Activated CD4-positive, alpha-beta T cell treated with anti-CD3 and anti-CD28 coated beads for 4 hours (primary cell): ENCODE measurements at places on chromosomes 12 and 14.

DNA sequence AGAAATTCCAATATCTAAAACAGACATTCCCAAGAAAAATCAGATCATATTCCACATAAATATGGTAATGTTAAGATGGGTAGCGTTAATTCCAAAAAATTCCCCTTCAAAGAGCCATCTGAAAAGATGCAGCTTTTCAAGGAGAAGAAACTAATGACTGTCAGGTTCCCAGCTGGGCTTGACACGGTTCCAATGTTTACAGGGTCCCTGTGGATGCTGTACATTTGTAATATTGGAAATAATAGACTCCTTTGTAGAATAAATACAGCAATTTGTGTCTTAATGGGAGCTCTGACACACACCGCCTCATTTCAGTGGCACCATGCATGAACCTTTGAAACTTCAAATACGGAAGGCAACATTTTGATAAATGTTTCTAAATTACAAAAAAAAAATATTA is 140.6 kb downstream of the ITPR2 start:
- no peak for DNase-seq

- DNase-seq: peak; percentile 66
Observed at GRCh38 chr12:52020539-52021336, 14.0 kb downstream of the TAMALIN start.

DNA sequence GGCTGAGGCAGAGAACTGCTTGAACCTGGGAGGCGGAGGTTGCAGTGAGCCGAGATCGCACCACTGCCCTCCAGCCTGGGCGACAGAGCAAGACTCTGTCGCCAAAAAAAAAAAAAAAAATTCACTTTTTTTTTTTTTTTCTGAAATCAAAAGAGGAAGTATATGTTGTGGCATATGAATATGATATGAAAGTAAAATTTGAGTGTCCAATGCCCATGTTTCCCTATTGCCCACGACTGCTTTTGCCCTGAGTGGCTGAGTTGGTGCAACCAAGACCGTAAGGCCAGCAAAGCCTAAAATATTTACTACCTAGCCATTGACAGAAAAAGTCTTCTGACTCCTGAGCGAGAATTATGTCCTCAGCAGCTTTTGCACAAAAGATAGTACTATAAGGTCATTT is 101.7 kb upstream of the PARP11 start:
- DNase-seq: no peak

DNA sequence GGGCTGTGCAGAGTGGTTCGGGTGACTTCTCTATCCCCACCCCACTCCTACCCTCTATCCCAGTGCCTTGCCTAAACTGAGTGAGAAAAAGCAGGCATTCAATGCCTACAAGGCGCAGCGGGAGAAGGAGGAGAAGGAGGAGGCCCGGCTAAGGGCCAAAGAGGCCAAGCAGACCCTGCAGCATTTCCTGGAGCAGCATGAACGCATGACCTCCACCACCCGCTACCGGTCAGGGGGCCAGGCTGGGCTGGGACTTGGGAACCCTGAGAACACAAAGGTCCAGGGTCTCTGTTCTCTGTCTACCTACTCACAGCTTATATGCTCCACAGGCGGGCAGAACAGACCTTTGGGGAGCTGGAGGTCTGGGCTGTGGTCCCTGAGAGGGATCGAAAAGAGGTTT is 11.7 kb downstream of the PRPF40B start:
- DNase-seq: no peak

DNA sequence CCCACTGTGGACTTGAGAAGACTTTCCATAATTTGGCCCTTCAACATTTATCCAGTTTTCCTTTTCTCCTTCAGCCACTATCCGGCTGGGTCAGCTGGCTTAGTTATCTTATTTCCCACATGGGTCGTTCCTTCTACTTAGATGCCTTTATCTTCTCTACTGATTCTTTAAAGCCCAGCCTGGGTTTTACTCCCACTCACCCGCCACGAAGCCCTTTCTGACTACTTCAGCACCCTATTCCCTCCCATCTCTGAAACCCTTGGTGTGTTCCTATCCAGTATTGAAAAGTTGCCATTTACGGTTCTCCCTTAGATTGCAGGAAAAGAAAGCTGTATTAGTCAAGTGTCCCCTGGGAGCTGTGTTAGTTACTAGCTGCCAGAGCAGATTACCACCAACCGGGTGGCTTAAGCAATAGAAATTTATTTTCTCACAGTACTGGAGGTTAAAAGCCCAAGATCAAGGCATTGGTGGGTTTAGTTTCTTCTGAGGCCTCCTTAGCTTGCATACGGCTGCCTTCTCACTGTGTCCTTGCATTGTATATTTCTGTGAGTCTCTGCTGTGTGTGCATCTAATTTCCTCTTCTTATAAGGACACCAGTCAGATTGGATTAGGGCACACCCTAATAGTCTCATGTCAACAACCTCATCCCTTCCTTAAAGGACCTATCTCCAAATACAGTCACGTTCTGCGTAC is 105.5 kb downstream of the GPATCH2L start:
- no peak for DNase-seq

- no peak for DNase-seq
Observed at GRCh38 chr12:102951841-102952240, 5.6 kb upstream of the ASCL1 start.

GRCh38 chr12:119259484-119259883 is 75.0 kb upstream of the CCDC60 start:
- DNase-seq: no peak

- DNase-seq: no peak
Observed at GRCh38 chr12:89333564-89334252, 18.6 kb downstream of the DUSP6 start.

- DNase-seq: no peak
Observed at GRCh38 chr12:110233212-110233903, 47.7 kb upstream of the ATP2A2 start.

- DNase-seq: no peak
Observed at GRCh38 chr12:92278378-92278828, 132.8 kb upstream of the BTG1 start.

GRCh38 chr14:73567951-73568885 is 795 bp upstream of the ACOT2 start:
- DNase-seq: peak; percentile 20

DNA sequence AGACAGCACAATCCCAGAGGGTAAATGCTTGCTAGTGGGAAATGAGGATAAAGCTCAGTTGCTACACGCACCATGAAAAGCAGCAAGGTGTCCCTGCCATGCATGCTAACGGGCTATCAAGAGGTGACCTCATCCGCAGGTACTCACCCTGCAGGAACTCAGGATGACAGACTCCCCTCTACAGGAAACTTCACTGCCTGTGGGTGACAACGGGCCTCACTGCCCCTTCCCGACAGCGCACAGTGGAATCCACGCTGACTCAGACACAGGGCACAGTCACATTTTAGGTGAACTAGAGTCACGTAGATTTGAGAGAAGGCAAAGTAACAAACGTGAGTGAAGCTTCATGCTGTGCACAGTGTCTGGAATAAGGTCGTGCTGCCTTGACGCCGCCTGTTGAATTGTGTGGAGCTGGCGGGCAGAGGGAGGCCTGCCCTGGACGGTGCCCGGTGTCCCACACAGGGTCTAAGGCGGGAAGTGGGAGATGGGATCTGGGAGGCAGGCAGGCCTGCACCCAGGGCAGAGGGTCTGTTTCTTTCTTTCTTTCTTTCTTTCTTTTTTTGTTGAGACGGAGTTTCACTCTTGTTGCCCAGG is 331.8 kb downstream of the TMEM132D start:
- no peak for DNase-seq

GRCh38 chr12:24889411-24889810 is 59.5 kb downstream of the BCAT1 start:
- no peak for DNase-seq

GRCh38 chr14:81062816-81063215 is 107.4 kb downstream of the TSHR start:
- no peak for DNase-seq

DNA sequence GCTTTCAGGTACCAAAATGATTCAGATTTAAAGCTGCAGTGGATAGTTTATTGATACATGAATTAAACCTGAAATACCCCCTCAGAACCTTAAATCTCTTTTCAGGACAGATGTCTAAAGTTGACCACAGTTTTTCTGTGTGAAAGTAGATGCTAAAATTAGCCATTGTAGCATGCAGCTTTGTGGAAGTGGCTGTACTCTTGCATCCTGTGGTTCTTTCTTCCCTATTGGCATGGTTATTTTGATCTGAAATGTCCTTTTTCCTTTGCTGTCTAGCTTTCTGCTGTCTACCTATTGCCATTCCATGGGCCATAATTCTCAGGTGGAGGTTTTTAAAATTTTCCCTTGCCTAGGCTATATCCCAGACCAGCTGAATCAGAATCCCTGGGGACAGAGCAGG is 455.6 kb downstream of the ZFP36L1 start:
- DNase-seq: no peak

- DNase-seq: no peak
Observed at GRCh38 chr14:94656043-94656442, 43.9 kb downstream of the SERPINA3 start.

DNA sequence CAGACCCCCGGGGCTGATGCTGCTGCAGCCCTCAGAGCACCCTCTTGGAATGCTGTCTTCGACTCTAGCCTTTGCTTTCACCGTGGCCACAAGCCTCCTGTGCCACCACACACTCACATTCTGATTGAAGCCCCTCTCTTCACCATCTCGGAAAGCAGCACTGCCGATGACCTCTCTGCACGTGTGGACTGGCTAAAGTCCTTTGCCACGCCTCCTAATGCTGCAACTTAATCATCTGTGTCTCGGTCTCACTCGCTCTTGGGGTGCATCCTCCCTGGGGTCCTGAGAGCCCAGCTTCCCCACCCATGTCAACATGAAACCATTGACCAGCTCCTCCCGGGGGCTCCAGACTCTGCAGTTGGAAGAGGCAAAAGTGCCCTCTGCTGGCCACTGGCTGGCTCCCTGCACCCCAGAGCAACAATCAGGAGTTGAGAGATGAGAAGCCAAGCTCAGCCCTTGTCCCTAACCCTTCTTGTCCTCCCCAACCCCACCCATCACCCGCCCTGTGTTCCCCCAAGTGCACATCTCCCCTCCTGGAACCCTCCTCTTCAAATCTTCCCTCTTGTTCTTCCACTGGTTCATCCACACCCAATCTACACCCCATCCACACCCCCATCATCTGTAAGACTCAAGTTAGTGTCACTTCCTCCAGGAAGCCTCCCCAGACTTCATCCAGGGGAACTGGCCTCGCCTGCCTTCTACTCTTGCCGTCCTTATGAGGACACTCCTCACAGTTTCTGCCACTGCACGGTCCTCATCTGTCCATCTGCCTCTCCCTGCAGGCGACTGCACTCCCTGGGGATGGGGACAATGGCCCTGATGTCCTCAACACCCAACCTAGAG is 23.6 kb upstream of the FAM181A start:
- no peak for DNase-seq

GRCh38 chr12:75446857-75447256 is 33.7 kb upstream of the GLIPR1 start:
- DNase-seq: no peak
